Epithelial cell of alveolus of lung (primary cell): ENCODE measurements at places on chromosomes 5 and 9. TPM values are rescaled to one million over a fixed set of nuclear protein-coding genes. Genes with fewer than 3 reads are reported as not detected.

Gene BTNL3
- total RNA-seq: not detected in 2 replicates

Gene CRAT
- total RNA-seq: 29.6 and 45.8 TPM in 2 replicates

Gene OR5C1
- not detected in 2 replicates for total RNA-seq

Gene EGFLAM
- 0.56 and 3.4 TPM in 2 replicates for total RNA-seq

Gene NEUROG1
- not detected in 2 replicates for total RNA-seq

Gene SLC24A2
- total RNA-seq: 0.13 TPM in 1 of 2 replicates, not detected in the other

Gene SEMA6A
- total RNA-seq: 0.78 and 3.4 TPM in 2 replicates

Gene PLPPR1
- total RNA-seq: not detected in 2 replicates

Gene ECM2
- total RNA-seq: 0.39 and 2.2 TPM in 2 replicates

Gene ISL1
- total RNA-seq: not detected in 2 replicates

Gene GPR21
- 0.13 TPM in 1 of 2 replicates, not detected in the other for total RNA-seq

Gene SPINK13
- not detected in 2 replicates for total RNA-seq
